Foreskin keratinocyte (primary cell): ENCODE measurements at places on chromosomes 4 and X.

- no peak for DNase-seq
These were observed 239.2 kb upstream of the GRID2 start for GRCh38 chr4:92064574-92064973.

- DNase-seq: no peak
These were observed 1540.5 kb downstream of the C4orf33 start for GRCh38 chr4:130636486-130636885.

GRCh38 chr4:82889287-82889686 lies 1.7 kb downstream of the SEC31A start:
- no peak for DNase-seq

DNA sequence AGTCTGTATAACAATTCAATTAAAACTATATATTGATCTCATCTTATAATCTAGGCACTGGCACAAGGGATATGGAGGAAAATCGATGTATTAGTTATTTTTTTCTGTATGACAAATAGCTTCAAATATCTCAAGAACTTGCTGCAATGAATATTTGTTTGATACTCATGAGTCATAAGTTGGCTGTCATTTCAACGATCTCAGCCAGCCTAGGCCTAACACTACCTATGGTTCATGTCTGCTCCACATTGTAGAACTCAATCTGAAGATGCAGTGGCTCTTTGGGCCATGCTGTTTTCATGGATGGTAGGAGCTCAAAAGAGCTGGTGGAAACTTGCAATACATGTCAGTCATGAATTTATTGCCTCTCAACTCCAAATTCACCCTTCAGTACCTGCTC lies 44.7 kb downstream of the MAGEB17 start:
- peak; percentile 40 for DNase-seq

DNA sequence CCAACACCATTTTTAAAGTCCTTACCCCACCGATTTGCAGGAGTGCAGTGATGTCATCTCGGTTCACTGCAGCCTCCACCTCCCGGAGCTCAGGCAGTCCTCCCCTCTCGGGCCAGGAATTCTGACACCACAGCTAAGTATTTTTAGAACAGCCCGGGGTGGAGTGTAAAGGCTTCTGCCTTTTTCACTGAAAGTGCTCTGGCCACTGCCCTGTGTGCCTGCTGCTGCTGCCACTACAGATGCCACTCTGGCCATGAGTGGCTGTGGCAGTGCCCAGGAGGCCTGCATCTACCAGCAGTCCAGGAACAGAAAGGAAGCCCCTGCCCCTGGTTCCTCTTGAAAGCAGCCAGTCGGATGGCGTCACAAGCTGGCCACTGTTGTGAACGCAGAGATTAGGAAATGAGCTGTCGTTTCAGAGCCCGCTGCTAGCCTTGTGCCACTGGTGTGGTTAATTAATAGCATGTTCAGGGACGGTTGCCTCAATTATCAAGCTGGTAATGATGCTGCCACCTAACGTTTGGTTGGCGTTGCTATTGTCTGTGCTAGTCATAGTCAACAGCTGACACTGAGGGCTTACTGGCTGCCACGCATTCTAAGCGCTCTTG lies 23.6 kb upstream of the TBC1D14 start:
- no peak for DNase-seq

GRCh38 chrX:103789004-103789403 lies 12.4 kb downstream of the PLP1 start:
- no peak for DNase-seq

GRCh38 chr4:55346851-55347255 lies 811 bp downstream of the SRD5A3 start:
- no peak for DNase-seq

DNA sequence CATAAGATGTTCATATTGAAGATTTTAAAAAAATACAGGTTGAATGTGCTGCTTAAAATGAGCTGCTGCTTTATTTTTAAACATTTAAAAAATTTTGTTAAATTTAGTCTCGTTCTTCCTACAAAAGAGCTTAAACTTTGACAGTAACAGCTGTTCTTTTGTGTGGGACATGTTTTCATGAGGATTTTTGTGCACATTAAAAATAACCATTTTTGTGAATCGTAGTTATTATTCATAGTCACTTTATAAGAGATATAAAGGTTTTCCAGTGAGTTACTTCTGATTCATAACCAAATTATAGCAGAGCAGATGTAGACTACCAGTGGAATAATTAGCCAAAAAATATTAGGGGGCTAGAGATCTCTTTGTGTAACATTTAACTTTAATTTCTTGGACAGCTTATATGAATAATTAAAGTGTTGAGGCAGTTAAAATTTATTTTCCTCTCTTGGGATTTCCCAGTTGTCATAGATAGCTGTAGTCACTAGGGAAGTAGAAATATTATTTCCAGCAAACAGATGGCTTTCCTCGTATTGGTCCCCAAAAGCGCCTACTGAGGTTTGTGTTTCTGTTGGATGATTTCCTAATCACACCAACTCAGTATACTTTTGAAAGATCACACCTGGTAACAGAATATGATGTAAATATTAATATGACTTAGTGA lies 24.2 kb downstream of the RBPJ start:
- DNase-seq: no peak

DNA sequence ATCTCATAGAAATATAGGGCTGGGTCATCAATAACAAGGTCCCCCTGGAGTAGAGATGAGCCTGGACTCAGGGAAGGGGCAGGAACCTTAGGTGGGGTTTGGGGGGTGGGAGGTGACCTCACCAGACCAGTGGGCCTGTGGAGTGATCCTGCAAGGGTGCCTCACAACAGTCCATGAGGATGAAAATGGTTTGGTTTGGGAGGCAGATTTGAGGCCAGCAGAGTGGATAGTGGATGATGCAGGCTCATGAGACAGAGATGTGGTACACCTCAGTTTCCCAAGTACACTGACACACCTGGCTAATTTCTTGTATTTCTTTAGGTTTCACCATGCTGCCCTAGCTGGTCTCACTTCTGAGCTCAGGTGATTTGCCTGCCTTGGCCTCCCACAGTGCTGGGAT lies 18.1 kb upstream of the TRIM60 start:
- no peak for DNase-seq

DNA sequence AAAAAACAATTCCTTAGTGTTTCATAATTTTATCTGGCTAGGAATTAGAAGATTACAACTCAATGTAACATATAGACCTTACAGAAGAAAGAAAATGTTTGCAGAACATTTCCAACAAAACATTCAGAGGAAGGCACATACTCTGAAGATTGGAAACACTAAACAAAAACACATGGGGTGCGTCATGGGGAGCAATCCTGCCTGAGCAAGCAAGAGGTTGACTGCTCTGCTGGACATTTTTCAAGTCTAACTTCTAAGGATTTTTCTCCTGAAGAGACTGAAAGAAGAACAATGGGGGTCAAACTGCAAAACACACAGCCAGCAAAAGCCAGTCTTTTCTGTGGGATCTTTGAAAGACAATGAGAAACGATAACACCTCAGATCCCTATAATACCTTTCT lies 182.8 kb downstream of the GUCY2F start:
- DNase-seq: no peak

DNA sequence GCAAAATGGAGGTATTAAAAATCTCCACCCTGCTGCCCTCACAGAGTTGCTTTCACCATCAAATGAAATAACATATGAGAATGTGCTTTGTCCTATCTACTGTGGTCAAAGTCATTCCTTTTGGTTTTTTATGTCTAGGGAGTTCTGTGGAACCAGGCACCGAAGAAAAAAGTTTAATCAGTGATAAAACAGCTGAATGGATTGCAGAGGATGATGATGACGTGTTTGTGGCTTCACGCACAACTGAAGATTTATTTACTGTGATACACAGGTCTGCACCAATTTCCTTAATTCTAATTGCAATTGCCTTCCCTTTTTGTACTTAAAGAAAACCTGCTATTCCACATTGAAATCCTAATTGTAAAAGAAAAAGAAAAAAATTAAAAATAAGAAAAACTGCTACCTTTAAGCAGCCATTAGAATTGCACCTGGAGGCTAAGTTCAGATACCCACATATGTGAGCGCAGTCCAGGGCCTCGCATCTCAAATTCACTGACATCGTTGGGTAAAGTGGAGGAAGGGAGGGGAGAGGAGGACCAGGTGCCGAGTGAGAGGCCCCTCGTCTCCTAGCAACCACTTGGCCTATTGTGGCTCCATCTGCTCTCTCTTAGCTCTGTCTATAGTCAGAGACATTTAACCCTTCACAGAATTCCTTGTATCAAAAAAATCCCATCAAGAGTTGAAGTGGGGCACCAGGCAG lies 10.5 kb upstream of the RTL5 start:
- no peak for DNase-seq

- no peak for DNase-seq
These were observed 90.8 kb downstream of the SHISA3 start for GRCh38 chr4:42488114-42488513.

GRCh38 chr4:104677116-104677515 lies 182.4 kb upstream of the CXXC4 start:
- no peak for DNase-seq
